ENCODE measurements at places on chromosomes 13 and 19.

DNA sequence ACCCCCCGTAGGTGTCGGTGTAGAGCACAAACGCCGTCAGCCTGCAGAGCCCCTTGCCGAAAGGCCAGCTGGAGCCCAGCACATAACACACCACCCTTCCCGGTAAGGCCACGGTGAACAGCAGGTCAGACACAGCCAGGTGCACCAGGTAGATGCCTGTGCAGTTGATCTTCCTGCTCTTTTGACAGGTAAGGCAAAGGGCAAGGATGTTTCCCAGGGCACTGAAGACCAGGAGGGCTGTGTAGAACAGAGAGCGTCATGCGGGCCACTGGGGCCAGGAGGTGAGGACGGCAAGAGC lies 92.6 kb upstream of the TM9SF2 start:
- DNase-seq: no peak

- DNase-seq: no peak
Measured at GRCh38 chr19:18183529-18183928, 9.5 kb upstream of the MPV17L2 start.

DNA sequence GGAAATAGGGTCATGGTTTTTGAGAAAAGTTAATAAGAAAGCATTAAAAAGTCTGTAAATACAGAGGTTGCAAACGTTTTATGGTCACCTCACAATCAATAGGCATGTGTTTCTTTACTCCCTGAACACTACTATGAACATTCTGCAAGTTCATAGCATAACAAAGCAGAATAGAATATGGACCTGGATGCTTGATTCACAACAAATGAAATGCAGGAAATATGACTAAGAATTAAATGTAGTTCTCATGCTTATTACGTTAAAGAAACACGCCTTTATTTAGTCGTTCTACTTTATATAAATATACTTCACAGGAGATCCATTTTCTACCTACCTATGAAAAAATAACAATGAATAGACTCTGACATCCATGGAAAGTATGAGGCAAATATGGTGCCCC lies 344.0 kb downstream of the KCTD12 start:
- DNase-seq: no peak

- no peak for DNase-seq
Measured at GRCh38 chr13:111335298-111335697, 14.9 kb downstream of the TEX29 start.

GRCh38 chr13:75947448-75947847 lies 311.3 kb downstream of the LMO7 start:
- DNase-seq: no peak

GRCh38 chr19:11506967-11507366 lies 1.3 kb upstream of the ZNF653 start:
- no peak for DNase-seq

GRCh38 chr19:31146546-31147183 lies 202.6 kb downstream of the TSHZ3 start:
- peak; percentile 44 for DNase-seq

- DNase-seq: peak; percentile 40
Measured at GRCh38 chr13:25922376-25922775, 129.4 kb downstream of the SHISA2 start.

- DNase-seq: no peak
Measured at GRCh38 chr19:44588771-44589112, 24.6 kb upstream of the IGSF23 start.

GRCh38 chr19:12884926-12885748 lies 1.9 kb downstream of the KLF1 start:
- peak; percentile 41 for DNase-seq

- peak; percentile 19 for DNase-seq
Measured at GRCh38 chr19:958967-959855, 24.9 kb upstream of the WDR18 start.

DNA sequence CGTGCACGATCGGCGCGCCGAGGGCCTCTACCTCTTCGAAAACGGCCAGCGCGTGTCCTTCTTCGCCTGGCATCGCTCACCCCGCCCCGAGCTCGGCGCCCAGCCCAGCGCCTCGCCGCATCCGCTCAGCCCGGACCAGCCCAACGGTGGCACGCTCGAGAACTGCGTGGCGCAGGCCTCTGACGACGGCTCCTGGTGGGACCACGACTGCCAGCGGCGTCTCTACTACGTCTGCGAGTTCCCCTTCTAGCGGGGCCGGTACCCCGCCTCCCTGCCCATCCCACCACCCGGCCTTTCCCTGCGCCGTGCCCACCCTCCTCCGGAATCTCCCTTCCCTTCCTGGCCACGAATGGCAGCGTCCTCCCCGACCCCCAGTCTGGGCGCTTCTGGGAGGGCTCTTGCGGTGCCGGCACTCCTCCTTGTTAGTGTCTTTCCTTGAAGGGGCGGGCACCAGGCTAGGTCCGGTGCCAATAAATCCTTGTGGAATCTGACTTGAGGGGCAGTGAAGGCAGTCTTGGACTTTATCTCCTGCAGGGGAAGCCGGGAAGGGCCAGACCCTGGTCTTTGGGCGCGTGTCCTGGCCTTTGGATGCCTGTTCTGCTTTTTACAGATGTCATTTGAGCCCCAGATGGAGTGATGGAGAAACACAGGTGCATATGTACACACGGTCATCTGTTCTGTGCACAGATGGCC lies 2.2 kb downstream of the CLEC11A start:
- no peak for DNase-seq

- no peak for DNase-seq
Measured at GRCh38 chr13:97327086-97327485, 105.0 kb downstream of the MBNL2 start.

GRCh38 chr19:2974342-2975041 lies 2.9 kb upstream of the TLE6 start:
- no peak for DNase-seq

GRCh38 chr13:100506154-100506553 lies 82.4 kb downstream of the GGACT start:
- no peak for DNase-seq

DNA sequence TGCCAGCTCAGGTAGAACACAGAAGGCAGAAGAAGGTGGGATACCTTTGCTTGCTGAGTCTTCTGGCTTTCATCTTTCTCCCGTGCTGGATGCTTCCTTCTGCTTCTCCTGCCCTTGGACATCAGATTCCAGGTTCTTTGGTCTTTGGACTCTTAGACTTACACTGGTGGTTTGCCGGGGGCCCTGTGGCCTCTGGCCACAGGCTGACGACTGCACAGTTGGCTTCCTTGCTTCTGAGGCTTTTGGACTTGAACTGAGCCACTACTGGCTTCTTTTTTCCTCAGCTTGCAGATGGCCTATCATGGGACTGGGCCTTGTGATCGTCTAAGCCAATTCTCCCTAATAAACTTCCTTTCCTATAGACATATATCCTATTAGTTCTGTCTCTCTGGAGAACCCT lies 19.8 kb upstream of the ZNF331 start:
- DNase-seq: no peak

DNA sequence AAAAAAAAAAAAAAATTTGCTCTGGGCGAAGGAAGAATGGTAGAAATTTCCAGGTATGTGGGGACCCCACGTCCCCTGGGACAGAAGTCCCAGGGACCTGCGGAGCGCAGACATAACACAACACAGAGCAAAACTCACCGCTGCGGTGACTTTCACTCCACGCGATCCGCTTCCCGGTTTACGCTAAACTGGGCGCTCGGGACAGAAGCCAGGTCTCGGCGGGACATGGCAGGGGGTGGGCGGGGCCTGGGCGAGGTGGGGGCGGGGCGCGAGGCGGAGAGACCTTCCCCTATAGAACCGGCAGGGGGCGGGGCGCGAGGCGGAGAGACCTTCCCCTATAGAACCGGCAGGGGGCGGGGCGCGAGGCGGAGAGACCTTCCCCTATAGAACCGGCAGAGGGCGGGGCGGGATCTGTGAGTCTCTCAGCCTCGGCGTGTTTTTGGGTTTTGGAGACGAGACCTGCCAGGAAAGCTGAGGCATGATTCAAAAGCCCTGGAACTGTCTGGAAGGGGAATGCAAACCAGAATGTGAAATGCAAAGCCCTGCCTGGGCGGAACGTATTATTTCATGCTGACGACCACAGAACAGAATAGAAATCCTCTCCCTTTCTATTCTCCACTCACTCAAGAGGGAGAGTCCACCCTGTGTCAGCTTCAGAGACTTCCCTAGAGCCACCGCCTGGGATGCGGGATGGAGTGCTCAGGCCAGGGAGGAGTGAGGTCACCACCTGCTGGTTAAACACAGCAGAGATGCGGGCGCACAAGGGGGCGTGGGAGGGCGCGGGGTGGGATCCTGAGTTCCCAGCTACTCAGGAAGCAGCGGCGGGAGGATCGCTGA lies 20.2 kb upstream of the ERVV-1 start:
- DNase-seq: peak; percentile 74

DNA sequence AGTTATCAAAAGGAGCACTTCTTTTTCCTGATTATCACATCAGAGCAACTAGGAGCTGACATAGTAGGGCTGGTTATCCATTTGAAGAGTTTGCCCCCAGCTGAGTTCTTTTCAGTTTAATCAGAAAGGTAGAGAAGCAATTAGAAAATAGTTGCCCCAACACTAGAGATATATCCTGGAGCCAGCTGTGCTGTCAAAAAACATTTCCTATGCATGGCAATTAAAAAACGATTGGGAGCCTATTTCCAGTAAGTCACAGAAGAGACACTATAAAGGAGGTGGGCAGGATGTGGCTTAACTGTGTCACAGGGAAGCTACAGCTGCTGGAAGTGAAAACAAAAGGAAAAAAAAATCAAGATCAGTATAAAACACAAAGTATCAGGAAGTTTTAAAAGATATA lies 155.7 kb upstream of the SLITRK1 start:
- no peak for DNase-seq

- no peak for DNase-seq
Measured at GRCh38 chr13:114041493-114041892, 67.6 kb upstream of the C13orf46 start.

GRCh38 chr13:98919566-98919965 lies 58.3 kb downstream of the DOCK9 start:
- no peak for DNase-seq

- no peak for DNase-seq
Measured at GRCh38 chr13:109249780-109250528, 536.4 kb downstream of the IRS2 start.

DNA sequence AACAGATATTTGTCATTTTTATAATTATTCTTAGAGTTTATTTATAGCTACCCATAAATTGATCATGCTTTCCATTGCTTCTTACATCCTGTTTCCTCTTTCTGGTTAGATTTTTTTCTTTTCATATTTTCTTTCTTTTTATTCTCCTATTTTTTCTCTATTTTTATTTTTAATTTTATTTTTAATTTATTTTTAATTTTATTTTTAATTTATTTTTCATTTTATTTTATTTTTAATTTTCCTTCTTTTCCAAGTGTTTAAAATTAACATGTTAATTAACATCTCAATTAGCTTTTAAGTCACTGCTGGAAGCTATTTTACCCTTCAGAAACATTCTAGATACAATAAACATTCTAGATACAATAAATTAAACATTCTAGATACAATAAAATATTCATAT lies 269.6 kb downstream of the B3GLCT start:
- DNase-seq: no peak
